ENCODE measurements at places on chromosomes 2 and 18.
A peak's percentile ranks its signal among the peaks of the same experiment; 100 is the strongest.

GRCh38 chr18:75170022-75170789 is 38.7 kb downstream of the PTGR3 start:
- DNase-seq = no peak
- no peak overlapping the region for H3K4me3 ChIP-seq
- H3K27me3 ChIP-seq = no peaks in the 10 kb centered on the region
- no peaks in the 10 kb centered on the region for H3K36me3 ChIP-seq
- H3K27ac ChIP-seq = no peak overlapping the region

DNA sequence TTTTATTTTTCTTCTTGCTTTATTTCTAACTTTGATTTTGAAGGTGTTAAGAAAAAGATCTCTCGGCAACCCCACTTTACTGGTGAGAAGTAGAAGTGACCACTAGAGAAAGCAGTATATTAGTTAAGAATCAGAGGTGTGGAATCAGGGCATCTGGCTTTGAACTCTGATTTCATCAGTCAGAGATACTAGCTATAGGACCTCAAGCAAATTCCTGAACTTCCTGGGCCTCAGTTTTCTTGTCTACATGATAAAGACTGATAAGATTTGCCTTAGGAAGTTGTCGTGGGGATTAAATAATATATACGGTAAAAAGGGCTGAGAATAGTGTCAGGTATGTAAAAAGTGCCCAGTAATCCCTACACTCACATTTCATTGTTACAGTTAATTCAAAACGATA is 440.3 kb upstream of the CRIM1 start:
- H3K27ac ChIP-seq = no peak overlapping the region
- no peaks in the 10 kb centered on the region for H3K4me1 ChIP-seq
- no peak for DNase-seq
- H3K27me3 ChIP-seq = no peaks in the 10 kb centered on the region

DNA sequence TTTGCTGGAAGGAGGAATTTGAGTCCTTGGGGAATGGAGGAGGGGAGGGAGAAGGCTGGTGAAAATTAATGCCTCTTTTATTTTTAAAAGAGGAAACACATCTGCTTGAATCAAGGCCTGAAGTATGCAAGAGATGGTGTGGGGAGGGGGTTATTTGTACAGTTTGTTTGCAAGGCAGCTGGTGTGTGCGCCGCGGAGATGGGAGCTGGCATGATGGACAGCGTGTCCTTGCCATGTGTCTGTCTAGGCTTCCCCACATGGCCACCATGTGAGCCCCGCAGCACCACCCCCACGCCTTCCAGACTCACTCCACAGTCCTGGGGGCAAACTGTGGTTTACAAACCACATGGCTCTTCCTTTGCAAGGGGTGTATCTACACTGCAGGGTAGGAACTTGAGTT is 154.8 kb upstream of the APCDD1 start:
- no peaks in the 10 kb centered on the region for H3K27me3 ChIP-seq
- H3K4me3 ChIP-seq = no peak overlapping the region
- no peaks in the 10 kb centered on the region for H3K4me1 ChIP-seq
- no peak overlapping the region for H3K27ac ChIP-seq
- H3K36me3 ChIP-seq = no peaks in the 10 kb centered on the region
- no peak for DNase-seq

DNA sequence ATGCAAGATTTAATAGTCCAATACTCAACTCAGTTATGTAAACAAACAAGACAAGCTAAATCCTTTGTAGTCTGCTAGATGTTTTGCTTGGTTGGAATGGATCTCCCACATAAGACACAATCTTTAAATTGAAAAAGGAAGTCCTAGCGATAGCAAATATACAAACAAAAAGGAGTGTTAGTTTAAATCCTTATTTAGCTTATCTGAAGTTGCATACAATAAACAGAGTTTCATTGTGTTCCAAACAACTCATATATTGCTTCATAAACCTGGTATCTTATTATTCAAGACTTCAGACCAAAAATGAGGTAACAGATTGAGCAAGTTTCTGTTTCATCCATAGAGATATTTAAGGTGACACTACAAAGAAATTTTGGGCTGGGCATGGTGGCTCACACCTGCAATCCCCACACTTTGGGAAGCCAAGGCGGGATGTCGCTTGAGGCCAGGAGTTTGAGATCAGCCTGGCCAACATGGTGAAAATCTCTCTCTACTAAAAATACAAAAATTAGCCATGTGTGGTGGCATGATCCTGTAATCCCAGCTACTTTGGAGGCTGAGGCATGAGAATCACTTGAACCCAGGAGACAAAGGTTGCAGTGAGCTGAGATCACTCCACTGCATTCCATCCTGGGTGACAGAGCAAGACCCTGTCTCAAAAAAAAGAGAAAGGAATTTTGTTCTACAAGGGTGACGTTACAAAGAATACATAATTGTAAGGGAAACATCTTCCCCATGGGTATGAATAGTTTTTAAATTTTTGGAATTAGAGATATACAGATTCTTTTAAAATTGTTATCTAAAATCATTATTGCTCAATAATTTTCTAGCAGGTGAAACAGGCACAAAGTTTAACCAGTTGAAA is 150.5 kb upstream of the L3MBTL4 start:
- H3K36me3 ChIP-seq = no peaks in the 10 kb centered on the region
- DNase-seq = no peak
- H3K27me3 ChIP-seq = no peaks in the 10 kb centered on the region

GRCh38 chr18:74110976-74111375 is 36.7 kb downstream of the FBXO15 start:
- no peaks in the 10 kb centered on the region for H3K4me1 ChIP-seq
- H3K27ac ChIP-seq = no peak overlapping the region
- no peaks in the 10 kb centered on the region for H3K27me3 ChIP-seq
- no peak for DNase-seq

DNA sequence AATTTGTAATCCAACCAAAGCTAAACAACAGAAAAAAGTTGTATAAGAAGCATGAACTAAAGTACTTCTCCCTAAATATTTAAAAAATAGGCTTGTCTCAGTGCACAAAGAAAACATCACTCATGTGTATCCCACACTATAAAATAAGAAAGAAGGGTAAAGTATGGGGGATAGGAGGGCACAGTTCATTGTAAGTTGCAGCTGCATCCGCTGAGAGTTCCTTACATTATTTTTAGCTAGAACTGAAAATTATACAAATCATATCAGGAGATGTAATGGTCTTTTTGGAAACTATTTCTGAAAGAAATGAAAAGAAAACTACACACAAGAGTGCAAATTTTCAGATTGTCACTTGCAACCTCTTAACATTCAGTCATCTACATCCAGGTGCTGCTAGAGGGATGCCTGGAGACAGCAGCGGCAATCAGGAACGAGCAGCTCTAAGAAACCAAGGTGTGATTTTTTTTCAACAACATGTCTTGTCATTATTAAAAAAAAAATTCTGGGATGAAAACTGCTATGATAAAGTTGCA is 273.6 kb downstream of the ASXL3 start:
- no peak overlapping the region for H3K4me3 ChIP-seq
- no peak overlapping the region for H3K27ac ChIP-seq
- H3K36me3 ChIP-seq = no peaks in the 10 kb centered on the region
- no peaks in the 10 kb centered on the region for H3K27me3 ChIP-seq

DNA sequence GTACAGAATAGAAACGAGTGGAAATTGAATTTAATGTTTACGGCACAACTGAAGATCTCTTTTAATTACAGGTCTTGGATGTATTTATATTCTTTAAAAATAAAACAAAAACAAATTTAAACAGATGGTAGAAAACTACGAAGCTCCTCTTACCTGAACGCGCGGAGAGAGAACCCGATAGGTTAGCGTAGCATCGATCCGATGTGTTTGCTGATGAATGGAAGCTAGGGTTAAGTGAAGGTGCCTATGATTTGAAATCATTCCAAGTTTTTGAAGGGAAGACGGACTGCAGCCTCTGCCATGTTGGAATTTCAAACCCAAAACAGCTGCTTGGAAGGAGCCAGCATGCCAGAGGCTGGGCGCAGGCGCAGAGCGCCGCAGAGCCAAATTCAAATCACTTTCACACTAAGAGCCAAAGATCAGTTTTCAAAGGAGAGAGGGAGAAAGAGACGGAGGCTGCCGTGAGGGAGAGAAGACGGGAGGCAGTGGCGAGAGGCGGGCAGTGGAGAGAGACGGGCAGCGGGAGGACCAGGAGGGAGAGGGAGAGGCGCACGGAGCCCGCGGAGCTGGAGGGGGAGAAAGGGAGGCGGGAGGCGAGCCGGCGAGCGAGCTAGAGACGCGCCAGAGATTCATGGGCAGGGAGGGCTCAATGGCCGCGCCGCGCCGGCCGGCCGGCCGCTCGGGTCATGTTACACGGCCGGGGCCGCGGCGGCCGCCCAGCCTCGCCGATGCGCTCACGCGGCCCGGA is at the start of gene FIGN:
Gene FIGN (minus strand): TSS at position 324 of the 748 bp plus-strand sequence. CDS start 1,081 bp downstream, outside the sequence.
- DNase-seq = peak; percentile 46
- H3K36me3 ChIP-seq = no peaks in the 10 kb centered on the region
- H3K27ac ChIP-seq = peak within 1 kb of the TSS; percentile 90
- peak within 1 kb of the TSS; percentile 74 for H3K4me3 ChIP-seq
- H3K27me3 ChIP-seq = no peaks in the 10 kb centered on the region

DNA sequence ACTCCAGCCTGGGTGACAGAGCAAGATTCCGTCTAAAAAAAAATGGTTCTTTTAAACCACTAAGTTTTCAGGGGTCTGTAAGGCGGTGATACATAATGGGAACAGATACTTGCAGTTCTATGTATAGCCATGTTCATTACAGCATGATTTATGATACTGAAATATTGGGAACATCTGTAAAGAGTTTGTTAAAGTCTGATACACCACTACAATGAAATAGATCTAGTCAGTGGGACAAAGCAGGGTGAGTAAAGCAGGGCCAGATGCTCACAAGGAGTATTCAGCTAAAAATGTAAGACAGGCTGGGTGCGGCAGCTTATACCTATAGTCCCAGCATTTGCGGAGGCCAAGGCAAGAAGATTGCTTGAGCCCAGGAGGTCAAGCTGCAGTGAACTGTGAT is 6.2 kb upstream of the ING5 start:
- H3K4me3 ChIP-seq = no peak overlapping the region
- no peaks in the 10 kb centered on the region for H3K36me3 ChIP-seq
- no peak for DNase-seq
- no peaks in the 10 kb centered on the region for H3K27me3 ChIP-seq

GRCh38 chr2:9276901-9277451 is 70.4 kb downstream of the ASAP2 start:
- DNase-seq = no peak
- H3K36me3 ChIP-seq = no peaks in the 10 kb centered on the region
- H3K27ac ChIP-seq = no peak overlapping the region

DNA sequence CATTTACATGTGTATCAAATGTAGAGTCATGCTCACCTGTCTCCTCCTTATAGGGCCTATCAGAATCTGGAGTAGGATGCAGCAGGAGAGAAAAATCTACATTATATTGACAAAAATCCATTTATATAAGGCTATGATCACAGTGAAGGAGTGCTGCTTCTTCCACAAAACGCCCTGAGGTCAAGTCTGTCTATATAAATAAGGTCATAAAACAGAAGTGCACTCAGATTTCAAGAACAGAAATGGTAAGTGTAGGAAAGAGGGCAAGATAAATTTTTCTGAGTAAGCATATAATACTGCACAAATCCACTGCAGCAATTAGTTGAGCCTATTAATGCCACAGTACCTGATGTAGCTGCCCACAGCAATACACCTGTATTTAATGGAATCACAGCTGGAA is 51.8 kb downstream of the COL5A2 start:
- DNase-seq = no peak
- no peak overlapping the region for H3K27ac ChIP-seq
- no peaks in the 10 kb centered on the region for H3K4me1 ChIP-seq
- H3K36me3 ChIP-seq = no peaks in the 10 kb centered on the region
- no peaks in the 10 kb centered on the region for H3K27me3 ChIP-seq
- H3K4me3 ChIP-seq = no peak overlapping the region

DNA sequence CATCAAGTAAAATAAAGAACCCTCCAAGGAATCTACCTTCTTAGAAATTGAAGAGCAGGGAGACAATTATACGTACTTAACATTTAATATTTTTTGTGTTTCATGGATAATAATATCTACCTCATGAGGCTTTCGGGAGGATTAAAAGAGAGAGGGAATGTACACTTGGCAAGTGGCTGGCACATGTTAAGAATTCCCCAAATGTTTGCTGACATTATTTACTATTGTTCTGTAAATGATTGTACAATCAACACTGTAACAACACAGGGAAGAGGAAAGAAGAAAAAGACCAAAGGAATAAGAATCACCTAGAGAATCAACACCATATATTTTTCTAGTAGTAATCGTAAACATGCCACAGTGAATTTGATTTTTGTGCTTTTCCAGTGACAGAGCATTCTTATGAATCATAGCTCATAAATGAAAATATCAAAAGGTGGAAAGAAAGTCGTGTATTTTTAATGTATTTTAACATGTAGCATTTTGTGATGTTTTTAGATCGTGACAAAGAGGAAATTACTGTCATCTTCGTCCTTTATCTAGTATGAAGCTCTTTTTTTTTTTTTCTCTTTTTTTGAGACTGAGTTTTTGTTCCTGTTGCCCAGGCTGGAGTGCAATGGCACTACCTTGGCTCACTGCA is 67.3 kb downstream of the B3GNT2 start:
- DNase-seq = no peak
- no peaks in the 10 kb centered on the region for H3K4me1 ChIP-seq
- H3K36me3 ChIP-seq = no peaks in the 10 kb centered on the region

DNA sequence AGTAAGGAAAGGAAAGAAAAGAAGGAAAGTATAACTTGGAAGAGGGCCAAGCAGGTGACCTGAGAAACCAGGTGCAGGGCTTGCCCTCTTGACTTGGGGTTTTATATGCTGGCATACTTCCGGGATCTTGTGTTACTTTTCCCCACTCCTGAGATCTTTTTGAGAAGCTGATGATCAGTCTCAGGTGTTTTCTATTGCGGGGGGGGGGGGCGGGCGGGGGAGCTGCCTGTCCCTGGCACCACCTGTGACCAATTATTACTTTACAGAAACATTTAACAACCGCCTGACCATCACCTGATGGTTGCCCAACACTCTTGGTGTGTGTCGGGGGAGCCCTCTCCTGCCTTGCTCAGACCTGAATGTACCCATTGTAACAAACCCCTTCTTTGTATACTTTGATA is 6.9 kb upstream of the CASP10 start:
- no peaks in the 10 kb centered on the region for H3K27me3 ChIP-seq
- H3K4me1 ChIP-seq = no peaks in the 10 kb centered on the region
- no peak overlapping the region for H3K27ac ChIP-seq
- H3K36me3 ChIP-seq = no peaks in the 10 kb centered on the region
- no peak overlapping the region for H3K4me3 ChIP-seq

DNA sequence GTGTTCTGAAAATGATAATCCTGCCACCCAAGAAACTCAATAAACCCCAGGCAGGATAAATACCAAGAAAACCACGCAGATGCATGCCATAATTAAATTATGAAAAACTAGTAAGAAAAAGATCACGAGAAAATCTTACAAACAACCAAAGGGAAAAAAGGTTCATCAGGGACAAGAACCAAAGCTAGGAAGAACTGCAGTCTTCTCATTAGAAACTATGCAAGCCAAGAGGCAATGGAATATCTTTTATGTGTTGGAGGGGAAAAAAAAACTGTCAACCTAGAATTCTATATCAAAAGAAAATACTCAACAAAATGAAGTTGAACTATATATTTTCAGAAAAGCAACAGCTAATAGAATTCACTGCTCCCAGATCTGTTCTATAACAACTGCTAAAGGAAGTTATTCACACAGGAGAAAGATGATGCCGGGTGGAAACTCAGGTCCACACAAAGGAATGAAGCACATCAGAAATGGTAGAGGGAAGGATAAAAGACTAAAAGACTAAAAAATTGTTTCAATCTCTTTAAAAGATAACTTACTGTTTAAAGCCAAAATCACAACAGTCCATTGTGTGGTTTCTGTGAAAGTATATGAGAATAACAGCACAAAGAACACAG is 55.0 kb downstream of the NDUFA10 start:
- no peak overlapping the region for H3K27ac ChIP-seq
- DNase-seq = no peak
- peaks cover 7% of the 10 kb centered on the region for H3K4me1 ChIP-seq

Measured in prostate gland (tissue), 2 donors.